ENCODE measurements at places on chromosomes 7 and 10.

- DNase-seq, result no peak
Observed at GRCh38 chr7:150476819-150477631, 26.6 kb downstream of the GIMAP8 start.

DNA sequence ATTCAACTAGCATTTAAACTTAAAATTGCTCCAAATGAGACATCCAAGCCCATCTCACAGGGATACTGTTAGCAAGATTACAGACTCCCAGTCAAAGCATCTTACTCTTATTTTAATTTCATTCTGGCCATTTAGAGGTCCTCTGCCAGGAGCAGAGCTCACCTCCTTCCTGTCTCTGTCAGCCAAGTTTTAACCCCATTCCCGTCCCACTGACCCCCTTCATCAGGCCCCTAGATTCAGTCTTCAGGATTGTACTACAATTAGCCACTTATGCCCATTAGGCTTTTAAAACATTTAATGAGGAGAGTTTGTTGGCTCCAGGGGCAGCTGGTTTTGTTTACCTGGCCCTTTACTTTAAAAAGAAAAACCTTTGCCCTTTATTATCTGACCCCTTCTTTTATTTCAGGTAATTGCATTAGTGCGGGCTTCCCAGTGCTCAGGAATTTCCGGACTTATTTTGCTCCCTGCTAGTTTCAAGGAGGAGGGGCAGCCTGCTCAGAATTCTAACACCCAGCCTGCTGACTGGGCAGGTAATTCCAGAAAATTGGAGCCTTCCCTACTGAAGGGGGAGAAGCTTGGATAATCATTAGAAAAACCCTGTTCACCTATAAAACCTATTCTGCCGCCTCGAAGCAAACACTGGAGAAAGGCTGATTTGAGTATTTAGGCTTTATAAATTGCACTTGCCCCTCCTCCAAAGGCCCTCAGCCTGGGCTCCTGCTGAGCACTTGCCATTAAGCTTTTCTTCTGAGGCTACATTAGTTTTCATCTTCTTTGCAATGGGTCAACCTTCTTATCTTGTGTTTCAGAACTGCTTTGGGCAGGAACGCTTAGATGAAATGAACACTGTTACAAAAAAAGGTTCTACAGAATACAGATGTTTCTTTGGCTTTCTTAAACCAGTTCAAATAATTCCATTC, 200.5 kb upstream of the HPS1 start:
- DNase-seq, result no peak

GRCh38 chr10:102779680-102780526, 36.2 kb downstream of the WBP1L start:
- DNase-seq, result no peak

- no peak for DNase-seq
Observed at GRCh38 chr7:96236198-96237039, 85.5 kb downstream of the SLC25A13 start.
